DMS79 (cell line): ENCODE measurements at places on chromosomes 1 and 21.

GRCh38 chr1:93584261-93585003 is 97.2 kb downstream of the BCAR3 start:
- DNase-seq: no peak

- no peak for DNase-seq
Observed at GRCh38 chr1:219391297-219391696, 217.6 kb downstream of the LYPLAL1 start.

- DNase-seq: no peak
Observed at GRCh38 chr1:222331765-222332164, 216.1 kb downstream of the HHIPL2 start.

- peak; percentile 4 for DNase-seq
Observed at GRCh38 chr1:18175530-18176377, 68.2 kb downstream of the IGSF21 start.
